CD8-positive, alpha-beta T cell (primary cell): ENCODE measurements at places on chromosomes 3 and 15.

DNA sequence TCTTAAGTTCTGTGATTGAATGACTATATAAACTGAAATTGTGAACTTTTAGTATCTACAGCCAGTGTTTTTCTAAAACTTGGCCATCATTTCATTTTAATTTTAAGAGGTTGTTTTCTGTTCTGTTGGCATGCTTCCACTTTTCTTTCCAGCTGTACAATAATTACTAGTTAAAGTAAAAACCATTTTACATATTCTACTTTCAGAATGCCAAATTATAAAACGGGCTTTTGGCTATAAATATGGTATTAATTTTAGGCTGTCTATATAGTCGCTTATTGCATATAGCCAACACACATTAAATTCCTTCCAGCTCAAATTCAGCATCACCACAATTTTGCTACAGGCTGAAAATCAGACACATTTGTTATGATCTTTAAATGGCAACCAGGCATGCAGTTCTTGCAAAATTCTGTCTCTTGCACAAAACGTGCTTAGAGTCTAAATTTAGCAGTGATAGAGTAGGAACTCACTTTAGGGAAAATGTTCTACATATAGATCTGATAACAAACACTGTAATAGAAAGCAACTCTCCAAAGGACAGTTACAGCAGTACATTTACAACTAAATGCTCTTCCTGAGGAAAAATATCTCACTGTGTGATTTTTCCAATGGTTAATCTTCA, 81.1 kb downstream of the BTD start:
- DNase-seq, result no peak

GRCh38 chr3:112379020-112379690, 46.2 kb downstream of the CD200 start:
- DNase-seq, result no peak

DNA sequence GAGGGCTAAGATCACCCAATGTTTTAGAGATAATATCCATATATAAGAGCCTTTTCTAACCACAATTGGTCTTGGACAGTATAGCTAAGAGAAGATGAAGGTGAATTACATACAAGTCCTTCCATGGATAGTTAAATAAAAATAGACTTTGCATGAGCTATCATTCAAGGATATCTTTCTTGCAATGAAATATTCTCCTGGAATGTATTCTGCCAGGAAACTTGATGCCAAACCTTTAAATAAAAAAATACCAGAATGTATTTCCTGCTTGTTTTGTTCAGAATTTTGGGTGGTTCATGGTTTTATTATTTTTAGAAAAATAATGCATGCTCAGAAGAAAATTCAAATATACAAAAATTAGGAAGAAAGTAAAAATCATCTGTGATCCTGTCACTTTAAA, 88.8 kb upstream of the PPIB start:
- no peak for DNase-seq

DNA sequence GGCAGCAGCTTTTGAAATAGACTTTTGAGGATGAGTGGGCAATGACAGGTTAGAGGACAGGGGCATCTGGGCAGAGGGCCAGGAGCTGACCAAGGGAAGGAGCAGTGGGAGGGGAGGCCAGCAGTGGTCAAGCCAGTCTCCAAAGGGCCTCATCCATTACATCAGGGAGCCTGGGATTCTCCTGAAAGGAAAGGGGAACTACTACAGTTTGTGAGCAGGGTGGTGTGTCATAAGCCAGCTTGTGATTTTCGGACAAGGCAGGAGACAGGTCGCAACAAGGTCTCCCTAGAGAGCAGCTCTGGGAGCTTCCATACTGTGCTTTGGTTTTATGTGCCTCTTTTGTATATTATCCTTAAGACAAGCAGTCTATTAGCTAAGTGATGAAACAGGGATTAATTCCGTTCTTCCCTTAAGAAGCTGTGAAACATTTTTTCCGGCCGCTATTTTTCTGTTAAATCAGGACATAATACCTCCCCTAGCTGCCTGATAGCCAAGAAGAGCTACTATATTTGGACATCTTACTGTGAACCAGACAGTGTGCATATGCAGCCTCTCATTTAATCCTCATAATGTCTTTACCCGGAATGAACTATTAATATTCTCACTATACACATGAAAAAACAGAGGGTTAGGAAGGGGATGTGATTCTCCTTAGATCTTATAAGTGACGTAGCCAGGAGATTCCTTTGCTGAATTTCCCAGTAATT, 46.4 kb downstream of the C2CD4B start:
- no peak for DNase-seq

- DNase-seq, result no peak
Measured at GRCh38 chr3:96803870-96804269, 10.5 kb upstream of the EPHA6 start.

GRCh38 chr15:34109797-34110663, 8.1 kb downstream of the PGBD4 start:
- no peak for DNase-seq

- no peak for DNase-seq
Measured at GRCh38 chr3:32841867-32842470, 24.2 kb downstream of the TRIM71 start.

DNA sequence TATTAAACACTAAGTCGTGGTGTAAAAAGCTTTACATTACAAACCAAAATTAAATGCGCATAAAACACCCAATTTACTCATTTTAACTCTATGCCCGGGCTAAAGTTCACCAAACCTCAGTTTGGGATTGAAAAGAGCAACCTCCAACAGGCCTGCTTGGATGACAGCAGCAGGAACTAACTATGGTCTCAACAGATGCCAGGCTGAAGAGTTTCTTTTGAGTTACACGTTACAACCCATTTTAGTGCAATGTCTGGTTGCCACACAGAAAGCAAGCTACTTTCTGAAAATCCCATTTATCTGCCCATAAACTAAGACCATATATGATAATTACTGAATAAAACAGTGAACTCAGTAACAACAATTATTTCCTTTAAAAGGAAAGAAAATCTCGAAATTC, 2.2 kb downstream of the SATB1 start:
- no peak for DNase-seq

GRCh38 chr3:186381424-186382216, 19.6 kb upstream of the DGKG start:
- DNase-seq, result no peak

DNA sequence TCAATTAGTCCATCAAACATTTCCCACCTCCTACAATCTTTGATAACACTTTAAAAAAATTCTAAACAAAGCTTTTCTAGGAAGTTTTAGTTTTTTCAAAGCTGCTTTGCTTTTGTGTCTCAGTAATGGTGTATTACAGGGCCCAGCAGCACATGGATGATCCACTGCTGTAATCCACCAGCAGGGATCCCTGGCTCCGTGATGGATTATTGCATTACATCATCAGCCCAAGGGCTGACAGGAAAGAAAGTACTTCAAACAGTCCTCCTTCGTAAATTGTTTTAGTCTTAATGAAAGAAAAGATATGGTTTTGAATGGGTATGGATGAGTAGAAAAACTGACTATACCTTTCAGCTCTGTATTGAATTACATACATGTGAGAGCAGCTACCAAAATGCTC, 688.9 kb upstream of the NAALADL2 start:
- no peak for DNase-seq

GRCh38 chr3:12774619-12775018, 15.6 kb upstream of the TMEM40 start:
- no peak for DNase-seq

DNA sequence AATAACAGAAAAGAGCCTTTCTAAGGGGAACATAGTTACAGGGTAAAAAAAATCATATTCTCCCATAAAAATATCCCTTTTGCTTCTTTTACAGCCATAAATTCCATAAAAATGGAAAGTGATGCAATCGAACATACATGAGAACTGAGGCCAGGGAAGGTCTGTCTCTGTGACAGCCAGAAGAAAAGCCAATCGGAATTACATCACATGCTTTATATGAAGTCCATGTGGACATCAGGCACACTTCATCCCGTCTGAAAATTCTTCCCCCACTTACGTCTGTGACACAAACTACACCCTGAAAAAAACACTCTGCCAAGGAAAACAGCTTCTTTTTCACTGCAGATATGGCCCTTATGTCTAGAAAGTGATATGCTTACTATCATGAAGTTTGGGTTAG, 323.5 kb downstream of the ERC2 start:
- DNase-seq, result no peak

GRCh38 chr3:195896361-195897080, 11.8 kb downstream of the TNK2 start:
- DNase-seq, result no peak
